ENCODE measurements at places on chromosomes 7 and 10.

DNA sequence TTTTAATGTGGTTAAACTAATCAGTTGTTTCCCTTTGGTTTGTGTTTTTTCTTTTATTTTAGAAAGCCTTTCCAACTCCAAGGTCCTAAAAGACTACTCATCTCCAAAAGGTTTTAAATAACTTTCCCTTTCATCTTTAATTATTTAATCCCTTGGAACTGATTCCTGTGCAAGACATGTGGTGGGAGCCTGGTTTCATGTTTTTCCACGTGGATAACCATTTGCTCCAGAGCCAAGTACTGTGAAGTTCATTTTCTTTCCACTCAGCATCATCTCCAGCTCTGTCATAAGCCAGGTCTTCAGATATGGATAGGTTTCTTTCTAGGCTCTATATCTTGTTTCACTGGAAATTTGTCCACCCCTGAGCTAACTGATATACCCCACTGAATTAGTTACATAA, 16.7 kb downstream of the PPP1R3C start:
- DNase-seq, result no peak

GRCh38 chr10:55410415-55410885, 609.4 kb upstream of the PCDH15 start:
- DNase-seq, result no peak

- no peak for DNase-seq
Measured at GRCh38 chr10:11451640-11452260, 159.7 kb downstream of the USP6NL start.

GRCh38 chr7:111103678-111104274, 12.8 kb downstream of the LRRN3 start:
- DNase-seq, result no peak

- DNase-seq, result peak; percentile 32
Measured at GRCh38 chr10:99621454-99622251, 1.4 kb upstream of the SLC25A28 start.

DNA sequence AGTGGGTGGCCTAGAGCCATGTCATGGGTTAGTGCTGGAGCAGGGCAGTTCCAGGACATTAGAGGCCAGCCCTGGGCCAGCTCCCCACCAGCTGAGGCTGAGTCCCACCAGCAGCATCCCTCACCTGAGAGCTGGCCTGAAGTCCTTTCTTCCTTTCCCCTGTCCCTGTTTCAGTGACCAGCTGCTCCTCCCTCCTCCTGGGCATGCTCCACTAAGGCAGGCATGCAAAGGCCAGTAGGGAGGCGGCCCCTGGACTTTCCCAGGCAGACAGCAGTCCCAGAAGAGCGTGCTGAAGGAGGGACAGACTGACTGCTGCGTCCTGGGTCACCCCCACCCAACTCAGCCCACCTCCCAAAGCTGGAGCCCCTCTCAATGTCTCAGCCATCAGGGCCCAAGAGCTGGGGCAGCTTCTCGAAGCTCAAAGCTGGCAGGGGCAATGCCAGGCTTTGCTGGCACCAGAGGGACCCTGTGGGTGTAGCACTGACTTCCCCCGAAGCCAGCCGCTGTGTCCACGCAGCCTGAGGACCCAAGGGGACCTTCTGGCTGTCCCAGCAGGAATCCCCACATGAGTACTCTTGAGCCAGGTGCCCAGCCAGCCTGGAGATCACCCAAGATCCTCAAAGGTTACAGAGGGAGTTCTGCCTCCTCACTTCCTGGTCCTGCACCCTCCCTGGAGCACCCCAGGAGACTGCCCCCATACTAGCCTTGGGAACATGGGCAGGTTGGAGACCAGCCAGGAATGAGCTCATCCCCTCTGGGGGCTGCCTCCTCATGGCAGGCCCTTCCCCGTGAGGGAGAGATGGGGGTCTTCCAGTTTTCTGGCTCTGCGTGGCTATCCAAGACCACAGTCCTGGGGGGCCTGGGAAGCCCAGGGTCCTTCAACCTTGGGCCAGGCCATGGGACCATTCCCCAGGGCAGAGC, 35.2 kb upstream of the RET start:
- no peak for DNase-seq

DNA sequence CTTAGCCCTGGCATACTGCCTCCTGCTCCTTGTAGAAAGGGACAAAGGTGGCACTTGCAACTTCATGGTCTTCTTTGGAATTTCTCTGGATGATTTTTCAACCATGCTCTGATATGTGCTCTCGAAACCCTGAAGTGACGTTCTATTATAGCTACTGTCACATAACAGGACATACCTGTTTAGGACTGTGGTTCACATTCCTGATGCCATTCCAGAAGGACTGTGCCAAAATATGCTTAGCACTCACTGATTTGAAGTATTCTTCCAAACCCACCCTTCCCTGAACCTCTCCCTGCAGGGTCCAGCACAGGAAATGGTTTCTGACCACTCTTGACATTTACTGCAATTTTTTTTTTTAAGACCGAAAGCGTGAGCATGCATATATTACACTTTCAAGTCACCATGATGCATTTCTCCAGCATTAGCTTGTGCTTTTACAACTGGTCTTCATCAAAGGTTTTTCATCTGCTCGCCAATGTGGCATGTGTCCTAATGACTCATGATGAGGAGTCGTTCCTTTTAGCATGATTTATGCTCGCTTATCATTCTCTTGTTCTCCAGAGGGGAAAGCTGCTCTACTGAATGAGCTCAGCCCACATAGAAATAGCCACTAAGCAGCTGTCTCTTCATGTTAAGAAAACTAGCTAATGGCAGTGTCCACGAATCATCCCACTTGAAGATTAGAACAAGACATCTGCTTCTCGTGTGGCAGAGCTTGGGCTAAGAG, 135.2 kb downstream of the ADAM12 start:
- peak; percentile 81 for DNase-seq

GRCh38 chr7:111823826-111824225, 261.5 kb upstream of the IMMP2L start:
- no peak for DNase-seq

DNA sequence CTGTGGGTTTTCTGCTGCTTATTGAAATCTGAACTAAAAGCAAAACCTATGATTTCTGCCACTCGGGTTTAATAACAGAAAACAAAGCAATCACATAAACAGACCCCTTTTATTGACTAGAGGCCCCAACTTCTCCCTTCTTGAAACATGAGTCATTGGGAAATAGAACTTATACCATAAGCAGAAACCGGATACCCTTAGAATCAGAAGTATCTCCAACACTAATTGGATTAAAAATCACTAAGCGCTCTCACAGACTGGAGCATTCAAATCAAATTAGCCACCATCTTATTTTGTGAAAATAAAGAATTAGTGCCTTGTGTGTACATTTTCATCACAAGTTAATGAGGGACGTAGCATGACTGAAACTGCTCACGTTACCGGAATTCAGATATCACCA, 206.9 kb downstream of the WDR11 start:
- no peak for DNase-seq

- DNase-seq, result no peak
Measured at GRCh38 chr10:43166207-43166879, 28.1 kb downstream of the CSGALNACT2 start.

- no peak for DNase-seq
Measured at GRCh38 chr10:70057306-70057705, 4.7 kb downstream of the MACROH2A2 start.

DNA sequence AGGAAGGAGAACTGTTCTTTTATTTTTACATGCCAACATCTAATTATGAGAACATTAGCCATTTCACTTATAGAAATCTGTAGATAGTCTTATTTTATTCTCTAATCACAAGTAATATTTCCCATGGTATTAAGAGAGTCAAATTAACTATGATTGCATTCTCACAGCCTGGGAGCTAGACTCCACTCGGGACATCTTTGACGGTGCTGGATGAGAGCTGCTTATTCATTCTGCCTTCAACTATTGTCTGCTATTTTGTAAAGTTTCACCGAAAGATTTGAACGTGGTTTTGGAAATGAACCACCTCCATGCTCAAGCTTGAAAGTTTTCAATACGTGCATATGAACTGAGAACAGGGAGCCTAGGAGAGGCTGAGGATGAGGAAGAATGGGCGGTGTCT, 264.3 kb upstream of the KLF6 start:
- DNase-seq, result no peak

- DNase-seq, result peak; percentile 79
Measured at GRCh38 chr10:45160271-45160670, 155.1 kb downstream of the OR13A1 start.

DNA sequence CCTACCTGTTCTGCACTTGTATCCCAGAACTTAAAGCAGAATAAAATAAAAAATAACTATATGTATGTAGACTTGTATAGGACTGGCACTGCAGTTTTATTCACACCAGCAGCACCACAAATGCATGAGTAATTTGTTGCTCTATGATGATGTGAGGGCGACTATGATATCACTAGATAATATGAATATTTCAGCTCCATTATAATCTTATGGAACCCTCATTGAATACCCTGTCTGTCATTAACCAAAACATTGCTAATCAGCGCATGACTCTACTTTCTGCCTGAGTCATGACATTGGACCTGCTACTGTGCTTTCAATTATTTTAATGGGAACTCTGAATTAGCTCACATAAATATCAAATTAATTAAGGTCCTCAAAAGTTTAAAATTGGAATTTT, 129.4 kb upstream of the RHOBTB1 start:
- DNase-seq, result no peak
